ENCODE measurements at places on chromosomes 7 and 10.

GRCh38 chr7:144575456-144575855, 172.0 kb upstream of the NOBOX start:
- DNase-seq: no peak

GRCh38 chr10:70052462-70053217, at the start of gene MACROH2A2:
MACROH2A2 (plus strand) TSS chr10:70052846; CDS start chr10:70075659, 22,813 bp downstream.
- DNase-seq: no peak

DNA sequence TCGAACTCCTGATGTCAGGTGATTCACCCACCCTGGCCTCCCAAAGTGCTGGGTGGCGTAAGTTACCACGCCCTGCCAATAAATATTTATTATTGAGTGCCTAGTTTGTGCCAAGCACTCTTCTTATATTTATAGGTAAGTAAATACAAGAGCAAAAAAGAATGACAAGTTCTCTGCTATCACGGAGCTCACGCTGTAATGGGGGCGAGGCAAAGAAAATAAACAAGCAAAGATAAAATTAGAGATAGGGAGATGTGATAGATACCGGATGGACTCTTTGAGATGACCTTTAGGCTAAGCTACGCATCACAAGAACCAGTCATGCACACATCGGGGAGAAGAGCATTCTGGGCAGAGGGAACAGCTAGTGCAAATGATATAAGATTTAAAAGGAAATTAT, 46.3 kb downstream of the GCC1 start:
- DNase-seq: no peak

DNA sequence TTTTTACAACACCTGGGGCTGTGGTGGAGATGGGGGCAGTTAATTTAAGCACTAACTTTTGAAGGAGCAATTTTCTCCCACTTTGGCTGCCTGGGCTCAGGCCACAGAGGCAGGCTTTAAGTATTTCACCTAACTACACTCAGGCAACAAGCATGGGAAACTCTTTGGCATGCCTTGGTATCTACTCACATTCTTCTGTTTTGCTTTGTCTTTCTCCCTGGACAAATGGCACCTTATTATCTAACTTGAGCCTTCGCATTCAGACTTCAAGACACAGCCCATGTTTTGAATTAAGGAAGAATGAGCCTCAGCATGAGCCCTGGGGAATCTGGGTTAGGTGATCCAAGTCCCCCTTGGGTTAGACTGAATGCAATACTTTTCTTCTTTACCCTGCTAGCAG, 31.8 kb upstream of the BMPER start:
- DNase-seq: no peak

DNA sequence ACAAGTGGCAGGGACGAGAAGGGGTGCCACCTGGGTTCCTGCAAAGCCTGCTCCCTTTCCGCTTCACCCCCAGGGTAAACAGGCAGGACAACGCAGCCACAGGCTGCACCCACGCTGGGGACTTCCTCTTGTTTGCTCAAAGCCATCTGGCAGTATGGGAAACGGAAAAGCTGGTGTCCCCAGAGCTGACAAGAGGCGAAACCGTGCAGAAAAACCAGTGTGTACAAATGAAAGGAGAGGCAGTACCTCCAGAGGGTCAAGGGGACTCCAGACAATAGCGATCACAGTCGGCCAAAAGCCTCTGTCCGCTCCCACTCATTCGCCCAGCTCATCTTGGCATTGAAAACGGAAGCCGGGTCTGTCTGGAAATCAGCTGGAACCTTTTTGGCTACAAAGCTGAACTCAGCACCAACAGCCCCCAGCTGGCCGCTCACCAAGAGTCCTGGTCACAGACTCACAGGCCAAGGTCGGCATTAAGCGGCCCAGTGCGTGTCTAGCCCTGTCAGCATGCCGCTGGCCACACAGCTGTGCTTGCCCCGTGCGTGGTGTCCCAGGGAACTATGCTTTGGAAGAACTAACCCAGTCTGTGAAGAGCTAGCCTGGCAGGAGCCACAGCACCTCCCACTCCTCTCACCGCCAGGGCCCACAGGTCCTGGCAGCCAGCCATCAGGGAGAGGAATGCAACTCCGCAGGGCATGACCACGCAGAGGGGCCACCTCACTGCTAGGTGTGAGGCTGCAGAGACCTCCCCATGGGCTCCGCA, 10.4 kb downstream of the TNS3 start:
- no peak for DNase-seq

- DNase-seq: no peak
These were observed 102.0 kb downstream of the STRA8 start for GRCh38 chr7:135335628-135336139.

- no peak for DNase-seq
These were observed 108.9 kb downstream of the GRID1 start for GRCh38 chr10:86257683-86258082.

DNA sequence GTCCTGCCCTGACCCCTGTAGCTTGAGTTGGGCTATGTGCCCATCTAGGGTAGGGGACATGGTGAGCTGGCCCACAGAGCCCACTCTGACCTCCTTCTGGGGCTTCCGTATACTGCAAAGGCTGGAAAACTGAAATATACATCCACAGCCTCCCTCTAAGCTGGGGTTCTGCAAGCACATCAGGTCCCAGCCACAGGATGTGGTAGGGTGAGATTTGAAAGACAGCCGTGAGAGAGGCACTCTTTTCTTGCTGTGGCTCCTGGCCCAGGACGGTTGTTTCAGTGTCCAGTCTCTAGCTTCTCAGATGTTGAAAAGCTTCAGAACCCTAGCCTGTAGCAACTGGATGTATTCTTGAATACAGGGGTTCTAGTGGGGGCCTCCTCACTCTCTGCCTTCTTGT, 60.1 kb upstream of the ADRB1 start:
- peak; percentile 5 for DNase-seq

- no peak for DNase-seq
These were observed 4.4 kb upstream of the GSTK1 start for GRCh38 chr7:143258831-143259230.

DNA sequence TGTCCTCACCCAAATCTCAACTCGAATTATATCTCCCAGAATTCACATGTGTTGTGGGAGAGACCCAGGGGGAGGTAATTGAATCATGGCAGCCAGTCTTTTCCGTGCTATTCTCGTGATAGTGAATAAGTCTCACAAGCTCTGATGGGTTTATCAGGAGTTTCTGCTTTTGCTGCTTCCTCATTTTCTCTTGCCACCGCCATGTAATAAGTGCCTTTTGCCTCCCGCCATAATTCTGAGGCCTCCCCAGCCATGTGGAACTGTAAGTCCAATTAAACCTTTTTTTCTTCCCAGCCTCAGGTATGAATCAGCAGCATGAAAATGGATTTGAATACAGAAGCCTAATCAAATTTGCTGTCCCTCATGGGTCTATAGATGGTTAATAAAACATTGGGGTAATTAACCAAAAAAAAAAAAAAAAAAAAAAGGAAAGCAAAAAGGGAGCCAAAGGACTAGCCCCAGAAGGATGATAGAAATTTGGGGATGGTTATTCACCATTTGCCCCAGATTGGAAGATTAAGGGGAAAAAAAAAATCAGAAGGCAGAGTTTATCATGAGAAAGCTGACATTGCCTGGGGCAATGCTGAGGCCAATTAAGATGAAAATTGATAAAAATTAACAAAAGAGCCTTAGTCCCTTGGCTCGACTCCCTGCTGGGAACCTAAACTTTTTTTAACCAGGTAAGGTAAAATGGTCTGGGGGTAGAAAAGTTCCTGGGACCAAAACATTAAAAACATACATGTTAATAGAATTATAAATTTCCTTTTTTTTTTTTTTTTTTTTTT, 27.6 kb downstream of the AVL9 start:
- no peak for DNase-seq

DNA sequence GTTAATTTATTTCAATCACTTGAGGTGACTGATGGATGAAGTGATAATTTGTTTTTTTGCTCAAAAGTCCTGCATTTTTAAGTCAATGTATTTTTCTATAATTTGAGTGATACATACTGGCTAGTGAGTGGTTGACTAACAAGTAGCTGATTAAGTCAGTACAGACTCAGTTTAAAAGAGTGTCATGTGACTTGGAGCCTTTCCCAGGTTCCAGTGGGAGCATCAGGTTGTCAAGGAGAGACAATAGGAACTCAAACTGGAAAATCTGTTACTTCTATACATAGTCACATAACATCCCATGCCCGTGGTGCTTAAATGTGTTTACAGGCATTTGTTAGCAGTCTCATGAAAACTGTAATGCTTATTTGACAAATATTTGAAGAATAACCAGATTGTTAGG, 154.7 kb downstream of the ANK3 start:
- DNase-seq: no peak

DNA sequence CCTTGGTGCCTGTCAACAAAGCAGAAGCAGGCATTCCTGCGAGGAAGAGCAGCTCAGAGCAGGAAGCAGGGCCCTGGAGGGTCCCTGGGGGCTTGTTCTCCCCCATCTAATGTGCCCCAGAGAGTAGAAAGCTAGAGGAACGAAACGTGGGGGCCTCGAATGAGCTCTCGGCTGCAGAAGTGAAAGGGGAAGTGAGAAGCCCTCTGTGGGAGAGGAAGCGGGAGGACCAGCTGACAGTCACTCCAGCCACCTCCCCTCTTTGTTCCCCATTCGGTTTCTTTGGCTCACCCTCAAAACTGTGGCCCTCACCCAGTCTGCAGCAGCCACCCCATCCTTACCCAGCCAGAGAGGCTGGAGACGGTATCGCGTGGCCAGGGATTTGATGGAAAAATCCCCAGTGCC, 25.0 kb downstream of the C10orf105 start:
- DNase-seq: peak; percentile 69

GRCh38 chr10:76231286-76231934, 800.0 kb downstream of the LRMDA start:
- no peak for DNase-seq

DNA sequence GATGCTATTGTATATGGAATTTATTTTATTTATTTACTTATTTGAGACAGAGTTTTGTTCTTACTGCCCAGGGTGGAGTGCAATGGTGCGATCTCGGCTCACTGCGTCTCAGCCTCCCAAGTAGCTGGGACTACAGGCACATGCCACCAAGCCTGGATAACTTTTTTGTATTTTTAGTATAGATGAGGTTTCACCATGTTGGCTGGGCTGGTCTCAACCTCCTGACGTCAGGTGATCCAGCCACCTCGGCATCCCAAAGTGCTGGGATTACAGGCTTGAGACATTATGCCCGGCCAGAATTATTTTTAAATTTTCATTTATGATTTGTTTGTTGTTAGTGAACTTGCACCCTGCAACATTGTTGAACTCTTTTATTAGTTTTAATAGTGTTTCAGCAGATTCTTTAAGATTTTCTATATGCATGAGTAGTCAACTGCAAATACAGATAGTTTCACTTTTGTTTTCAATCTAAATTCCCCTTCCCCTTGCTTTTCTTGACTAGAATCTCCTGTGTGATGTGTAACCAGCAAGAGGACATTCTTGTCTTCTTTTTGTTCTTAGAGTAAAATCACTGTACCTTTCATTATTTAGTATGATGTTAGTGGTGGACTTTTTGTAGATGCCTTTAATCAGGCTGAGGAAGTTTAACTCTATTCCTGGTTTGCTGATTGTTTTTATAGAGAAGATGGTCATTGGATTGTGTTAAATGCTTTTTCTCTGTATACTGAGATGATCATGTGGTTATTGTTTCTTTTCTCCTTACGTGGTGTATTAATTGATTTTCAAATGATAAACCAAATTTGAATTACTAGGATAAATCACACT, 27.8 kb downstream of the ZNF33A start:
- DNase-seq: no peak

- DNase-seq: no peak
These were observed 216.5 kb downstream of the TMEM178B start for GRCh38 chr7:141290365-141290764.

DNA sequence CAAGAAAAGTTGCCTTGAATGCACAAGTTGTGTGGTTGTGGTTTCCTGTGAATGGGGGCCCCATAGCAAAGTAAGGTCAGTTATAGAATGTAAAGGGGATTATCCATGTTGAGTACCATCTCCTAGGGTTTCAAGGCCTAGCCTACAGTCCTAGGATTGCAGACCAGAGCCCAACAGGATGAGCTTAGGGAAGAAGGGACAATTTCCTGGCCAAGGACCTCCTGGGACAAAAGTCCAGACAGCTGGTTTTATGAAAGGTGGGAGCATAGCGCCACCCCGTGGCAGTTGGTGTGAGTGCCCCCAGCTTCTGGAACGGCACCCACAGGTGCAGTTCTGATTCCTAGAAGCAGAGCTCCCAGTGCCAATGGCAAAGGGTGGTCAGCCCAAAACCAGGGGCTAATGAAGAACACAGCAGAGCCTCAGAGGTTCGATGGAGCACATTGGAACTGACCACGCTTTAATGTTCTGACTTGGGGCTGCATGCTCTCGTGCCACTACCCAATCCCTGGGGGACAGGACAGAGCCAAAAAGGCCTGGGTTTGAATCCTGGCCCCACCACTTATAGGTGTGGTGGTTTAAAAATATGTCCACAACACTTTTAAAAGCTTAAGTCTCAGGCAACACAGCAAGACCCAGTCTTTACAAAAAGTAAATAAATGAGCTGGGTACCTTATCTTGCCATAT, 25.8 kb upstream of the TMEM120A start:
- DNase-seq: peak; percentile 61

- no peak for DNase-seq
These were observed 921.5 kb downstream of the TYW1 start for GRCh38 chr7:67918158-67918557.

- DNase-seq: no peak
These were observed 12.8 kb downstream of the KCTD7 start for GRCh38 chr7:66641526-66641871.

GRCh38 chr7:33191340-33191739, 62.0 kb downstream of the BBS9 start:
- DNase-seq: no peak

DNA sequence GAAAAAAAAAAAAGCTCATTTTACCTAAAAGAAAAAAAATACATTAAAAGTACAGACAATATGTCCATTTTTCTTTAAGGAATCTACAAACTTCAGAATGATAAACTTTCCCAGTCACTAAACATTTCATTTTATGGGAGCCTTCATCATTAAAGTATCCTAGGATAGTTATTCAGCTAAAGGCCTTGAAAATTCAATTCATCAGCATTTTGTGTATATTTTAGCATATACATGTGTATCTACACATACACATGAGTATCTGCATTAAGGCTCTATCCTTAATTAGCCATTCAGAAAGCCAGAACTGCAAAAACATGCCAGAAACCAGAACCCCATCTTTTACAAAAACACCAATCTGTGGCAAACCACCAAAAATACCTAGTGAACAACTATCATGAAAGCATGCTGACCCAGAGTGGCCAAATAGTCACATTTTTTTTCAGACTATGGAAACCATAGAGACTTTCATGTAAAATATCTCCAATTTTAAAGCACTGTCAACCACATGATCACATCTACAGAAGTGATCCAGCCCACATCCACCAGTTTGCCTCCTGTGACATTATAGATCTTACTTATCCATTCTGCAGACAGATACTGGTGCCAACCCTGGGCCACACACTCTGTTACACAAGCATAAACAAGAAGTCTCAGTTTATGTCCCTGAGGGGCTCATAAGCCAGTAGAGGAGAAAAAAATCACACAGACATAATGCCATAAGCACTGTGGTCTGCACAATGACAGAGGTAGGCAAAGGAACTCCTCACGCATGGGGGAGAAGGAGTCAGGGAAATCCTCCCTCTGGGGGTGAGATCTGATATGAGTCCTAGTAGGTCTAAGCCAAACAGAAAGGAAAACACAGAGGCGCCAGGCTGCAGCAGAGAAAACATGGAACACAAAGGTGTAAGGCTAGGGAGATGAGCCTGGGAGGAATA, 79.2 kb downstream of the SRPK2 start:
- no peak for DNase-seq

- DNase-seq: no peak
These were observed 40.2 kb upstream of the PROSER2 start for GRCh38 chr10:11782793-11783557.

Measured in CD4-positive, alpha-beta T cell (primary cell).